Stimulated activated naive CD4-positive, alpha-beta T cell treated with Interleukin-2 at 50 U/mL for 16 hours (primary cell): ENCODE measurements at places on chromosomes 7 and 10.

DNA sequence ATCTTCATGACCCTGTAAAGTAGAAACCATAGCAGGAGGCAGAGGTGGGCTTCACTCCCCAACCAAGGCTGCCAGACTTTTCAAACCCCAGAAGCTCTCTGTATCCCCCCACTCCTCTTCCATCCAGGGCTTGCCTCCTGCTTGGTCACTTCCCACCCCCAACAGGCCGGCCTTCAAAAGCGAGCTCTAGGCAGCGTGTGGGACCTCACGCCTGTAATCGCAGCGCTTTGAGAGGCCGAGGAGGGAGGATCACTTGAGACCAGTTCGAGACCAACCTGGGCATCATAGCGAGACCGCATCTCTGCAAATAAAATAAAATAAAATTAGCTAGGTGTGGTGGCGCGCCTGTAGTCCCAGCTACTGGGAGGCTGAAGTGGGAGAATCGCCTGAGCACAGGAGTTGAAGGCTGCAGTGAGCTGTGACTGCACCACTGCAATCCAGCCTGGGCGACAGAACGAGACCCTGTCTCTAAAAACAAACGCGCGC lies 743 bp upstream of the POR start:
- no peak for DNase-seq

DNA sequence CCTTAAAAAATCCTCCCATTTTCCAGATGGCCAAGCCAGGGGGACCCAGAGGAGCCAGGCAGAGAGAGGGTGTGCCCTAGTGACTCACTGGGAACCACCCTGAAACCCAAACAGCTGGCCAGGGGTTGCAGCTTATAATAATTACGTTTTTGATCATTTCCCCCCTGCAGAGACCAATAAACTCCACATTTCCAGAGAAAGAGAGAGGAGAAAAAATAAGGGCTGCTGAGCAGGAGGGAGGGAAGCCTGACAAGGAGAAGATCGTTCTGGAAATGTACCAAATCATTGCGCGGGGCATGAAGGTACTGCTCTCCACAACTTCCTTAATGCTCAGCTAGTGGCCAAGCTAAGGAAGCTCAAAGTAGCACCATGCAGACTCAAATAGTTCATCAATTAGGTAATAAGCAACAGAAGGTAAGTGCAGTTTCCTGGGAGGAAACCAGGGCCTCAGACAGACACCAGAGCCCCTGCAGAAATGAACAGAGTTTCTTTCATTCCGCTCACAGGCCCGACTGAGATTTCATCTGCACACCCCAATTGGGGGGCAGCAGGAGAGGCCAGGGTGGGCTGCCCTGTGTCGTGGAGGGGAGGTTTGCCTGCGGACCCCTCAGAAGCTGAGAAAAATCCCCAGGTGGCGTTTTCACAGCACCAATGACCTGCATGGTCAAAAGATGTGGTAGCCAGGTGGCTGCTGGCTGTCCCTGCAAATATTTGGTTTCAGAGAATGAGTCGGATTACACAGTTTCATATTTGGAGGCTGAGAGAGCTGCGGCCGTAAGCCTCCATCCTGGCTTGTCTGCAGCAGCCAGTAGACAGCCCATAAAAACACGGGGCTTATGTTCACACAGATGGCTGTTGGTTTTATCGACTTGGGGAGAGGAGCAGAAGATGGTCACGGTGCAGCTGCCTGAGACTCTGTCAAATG lies 153.2 kb upstream of the LYZL2 start:
- no peak for DNase-seq

- DNase-seq, result no peak
Observed at GRCh38 chr10:31584876-31585275, 265.9 kb downstream of the ZEB1 start.

GRCh38 chr10:21919117-21919516 lies 84.4 kb downstream of the DNAJC1 start:
- DNase-seq, result no peak

DNA sequence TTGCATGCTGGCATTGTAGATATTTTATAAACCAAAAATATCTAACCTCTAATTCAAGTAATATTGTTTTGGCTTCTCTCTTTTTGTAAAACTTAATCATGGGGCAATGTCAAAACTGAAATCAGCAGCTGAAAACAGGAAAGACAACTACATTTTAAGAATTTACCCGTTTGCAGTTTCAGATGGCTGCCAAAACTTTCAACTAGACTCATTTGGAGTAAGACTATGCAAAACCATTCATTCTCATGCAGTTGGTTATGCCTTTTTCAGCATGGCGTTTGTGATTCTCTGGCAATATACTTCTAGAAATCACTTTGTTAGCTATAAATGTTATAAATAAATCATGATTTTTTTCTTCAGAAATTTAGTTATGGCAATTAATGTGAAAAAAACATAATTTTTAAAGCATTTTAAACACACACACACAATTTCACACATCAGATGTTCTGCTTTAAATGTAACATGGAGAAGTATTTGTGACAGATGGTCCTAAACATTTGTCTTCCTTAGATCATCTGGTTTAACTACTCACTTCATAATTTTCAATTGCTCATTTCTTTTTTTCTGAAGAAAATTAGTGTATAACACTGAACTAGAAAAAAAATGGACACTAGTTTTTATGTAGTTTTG lies 116.4 kb downstream of the ITGB8 start:
- no peak for DNase-seq

GRCh38 chr7:101236292-101236835 lies 1.2 kb downstream of the CLDN15 start:
- no peak for DNase-seq

- DNase-seq, result no peak
Observed at GRCh38 chr7:117673839-117674238, 194.0 kb downstream of the CFTR start.

DNA sequence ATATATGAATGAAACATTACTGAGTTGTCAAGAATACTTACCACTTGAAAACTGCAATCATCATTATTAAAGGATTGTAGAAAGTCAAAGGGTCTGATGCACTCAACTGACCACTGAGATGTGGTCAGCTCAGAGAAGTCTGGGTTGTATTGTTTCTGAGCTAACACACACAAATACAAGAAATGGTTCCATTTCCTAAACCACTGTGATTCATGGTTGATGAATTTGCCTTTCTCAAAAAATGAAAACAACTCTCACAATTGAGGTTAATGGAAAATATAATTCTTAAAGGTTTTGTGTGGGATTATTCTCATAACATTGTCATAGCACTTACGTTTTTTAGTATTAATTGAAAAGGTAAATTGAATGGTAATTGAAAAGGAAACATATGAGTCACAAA lies 45.6 kb upstream of the TAS2R16 start:
- no peak for DNase-seq

- DNase-seq, result no peak
Observed at GRCh38 chr10:72740528-72740927, 48.6 kb downstream of the MCU start.

- no peak for DNase-seq
Observed at GRCh38 chr10:71222601-71223346, 10.4 kb downstream of the UNC5B start.
